ENCODE measurements at places on chromosomes 7 and 10.

GRCh38 chr7:79130715-79131114 lies 322.8 kb downstream of the MAGI2 start:
- DNase-seq: no peak

DNA sequence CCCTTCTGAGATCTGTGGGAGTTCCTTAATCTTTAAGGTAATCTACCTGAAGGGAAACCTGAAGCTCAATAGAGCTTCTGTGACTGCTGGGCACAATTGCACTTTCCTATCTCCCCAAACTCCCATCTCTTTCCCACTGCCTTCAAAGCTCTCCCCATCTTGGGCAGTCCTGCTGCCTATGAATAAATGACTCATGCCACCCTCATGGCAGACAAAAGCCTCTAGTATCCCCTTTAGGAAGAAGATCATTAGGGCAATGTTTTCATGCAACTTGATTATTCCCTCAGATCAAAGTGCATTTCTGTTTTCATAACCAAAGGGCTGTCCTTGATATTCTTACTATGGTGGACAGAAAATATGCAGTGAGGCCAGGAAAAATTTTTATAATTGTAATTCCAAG lies 704.9 kb upstream of the LRRN3 start:
- no peak for DNase-seq

DNA sequence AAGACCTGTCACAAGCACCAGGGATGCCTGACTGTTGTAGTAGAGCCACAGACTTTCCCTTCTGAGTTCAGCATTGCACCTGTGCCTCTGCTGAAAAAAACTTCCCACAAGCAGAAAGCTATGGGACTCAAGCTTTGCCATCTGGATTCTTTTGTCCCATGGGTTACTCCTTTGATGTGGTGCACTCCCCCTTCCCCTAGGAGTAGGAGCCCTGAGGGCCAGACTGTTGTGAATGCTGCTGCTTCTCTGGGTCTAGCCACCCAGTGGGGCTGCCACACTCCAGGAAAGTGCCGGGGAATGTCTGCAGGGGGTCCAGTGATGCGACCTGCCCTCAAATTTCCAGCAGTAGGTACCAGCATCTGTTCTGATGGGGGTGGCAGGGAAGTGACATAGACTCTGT lies 11.7 kb downstream of the CASP7 start:
- no peak for DNase-seq

DNA sequence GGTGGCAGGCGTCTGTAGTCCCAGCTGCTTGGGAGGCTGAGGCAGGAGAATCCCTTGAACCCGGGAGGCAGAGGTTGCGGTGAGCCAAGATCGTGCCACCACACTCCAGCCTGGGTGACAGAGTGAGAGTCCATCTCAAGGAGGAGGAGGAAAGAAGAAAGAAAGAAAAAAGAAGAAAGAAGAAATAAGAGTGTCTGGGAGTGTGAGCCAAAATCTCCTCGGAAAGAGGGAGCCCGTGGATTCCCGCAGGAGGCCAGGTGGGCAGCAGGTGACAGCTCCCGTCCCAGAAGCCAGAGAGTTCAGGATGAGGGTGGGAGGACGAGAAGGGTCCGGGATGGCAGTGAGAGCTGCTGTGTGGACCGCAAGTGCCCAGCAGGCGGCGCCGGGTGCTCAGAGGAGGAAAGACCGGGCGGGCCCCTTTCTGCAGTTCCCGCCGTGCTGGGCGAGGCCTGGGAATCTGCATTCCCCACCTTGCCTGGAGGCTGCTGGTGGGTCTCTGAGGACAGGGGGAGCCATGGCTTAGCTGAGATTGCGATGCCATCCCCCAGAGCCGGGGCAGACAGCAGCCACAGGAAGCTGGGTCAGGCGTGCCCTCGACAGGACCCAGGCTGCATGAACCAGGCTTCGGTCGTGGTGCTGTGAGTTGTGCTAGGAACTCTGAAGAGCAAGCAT lies 17.1 kb upstream of the AMZ1 start:
- peak; percentile 92 for DNase-seq

- no peak for DNase-seq
Observed at GRCh38 chr7:100897772-100898454, 2.2 kb upstream of the ACHE start.

DNA sequence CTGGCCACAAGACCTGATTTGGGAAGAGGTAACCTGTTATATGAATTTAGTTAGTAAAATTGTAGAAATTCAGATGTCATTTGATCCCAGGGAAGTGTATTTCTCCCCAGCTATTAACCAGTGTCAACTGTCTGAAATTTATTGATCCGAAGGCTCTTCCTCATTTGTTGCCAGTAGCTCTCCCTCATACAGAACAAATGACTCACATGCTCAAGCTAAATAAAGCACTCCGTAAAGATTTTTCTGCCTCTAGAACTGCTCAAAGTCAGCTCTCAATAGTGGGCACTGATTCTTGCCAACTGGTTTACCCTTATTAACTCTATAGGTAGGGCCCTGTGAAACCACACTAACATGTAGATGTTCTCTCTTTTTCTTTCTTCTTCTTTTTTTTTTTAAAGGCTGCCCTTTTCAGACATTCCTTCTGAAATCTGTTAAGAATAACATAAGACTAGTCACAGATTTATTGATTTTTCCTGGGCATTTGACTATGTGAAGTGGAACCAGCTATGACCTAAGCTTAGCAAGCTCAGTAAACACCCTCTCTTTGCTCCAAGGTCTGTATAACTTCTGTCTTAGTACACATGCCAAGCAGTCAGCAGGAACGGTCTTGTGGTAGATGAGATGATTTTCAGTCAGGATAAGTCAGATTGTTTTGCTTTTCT lies 21.8 kb downstream of the RPA3 start:
- DNase-seq: no peak

GRCh38 chr10:60099998-60100747 lies 193.8 kb upstream of the CCDC6 start:
- no peak for DNase-seq

DNA sequence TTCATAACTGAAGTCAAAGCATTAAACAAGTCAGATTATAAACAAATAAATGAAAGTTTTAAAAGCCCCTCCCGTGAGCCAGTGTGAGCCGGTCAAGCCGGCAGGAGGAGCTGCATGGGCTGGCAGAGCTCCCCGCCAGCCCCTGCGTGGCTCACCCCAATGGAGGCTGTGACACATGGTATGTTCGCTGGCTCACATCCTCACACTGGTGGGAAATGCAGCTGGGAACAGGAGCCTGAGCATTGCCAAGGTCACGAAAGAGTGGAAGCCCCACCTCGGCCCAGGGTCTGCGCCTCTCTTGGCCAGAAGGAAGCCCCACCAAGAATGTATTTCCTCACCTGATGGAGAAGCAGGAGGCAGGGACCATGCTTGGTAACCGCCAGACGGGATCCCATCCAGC lies 261.7 kb upstream of the TCERG1L start:
- DNase-seq: no peak

GRCh38 chr10:130400890-130401289 lies 264.7 kb downstream of the GLRX3 start:
- DNase-seq: no peak

DNA sequence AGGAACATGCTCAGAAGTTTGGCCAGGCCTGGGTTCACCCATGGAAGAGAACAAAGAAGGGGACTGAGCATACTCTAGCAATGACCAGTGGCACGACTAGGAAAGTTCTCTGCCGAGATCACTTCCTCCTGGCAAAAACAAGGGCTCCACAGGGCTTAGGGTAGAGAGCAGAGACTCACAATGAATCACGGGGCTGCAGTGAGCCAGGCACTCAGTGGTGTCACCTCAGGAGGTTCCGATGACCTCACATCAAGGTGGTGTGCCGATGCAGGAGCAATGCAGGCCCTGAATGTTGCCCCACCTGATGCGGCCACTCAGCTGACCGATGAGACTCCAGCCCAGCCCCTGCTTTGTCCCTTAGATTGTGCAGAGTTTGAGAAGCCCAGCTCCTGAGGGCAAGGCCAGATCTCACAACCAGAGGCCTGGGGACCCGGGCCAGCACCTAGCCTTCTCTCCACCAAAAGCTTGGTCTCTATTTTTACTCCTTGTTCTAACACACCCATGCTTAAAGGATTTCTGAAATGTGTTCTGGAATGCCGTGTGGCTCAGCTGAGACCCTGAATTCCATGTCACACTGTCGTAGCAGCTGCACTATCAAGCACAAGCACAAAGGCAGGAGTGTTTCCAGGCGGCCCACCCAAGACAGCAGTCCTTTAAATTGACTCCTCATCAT lies 60.9 kb downstream of the COBL start:
- DNase-seq: no peak

- DNase-seq: no peak
Observed at GRCh38 chr7:112692333-112692732, 97.9 kb downstream of the TMEM168 start.

GRCh38 chr10:72061491-72061890 lies 26.9 kb downstream of the SPOCK2 start:
- DNase-seq: no peak

GRCh38 chr7:25234336-25234735 lies 6.0 kb upstream of the NPVF start:
- DNase-seq: no peak

GRCh38 chr7:76428868-76429805 lies 4.4 kb downstream of the ZP3 start:
- peak; percentile 44 for DNase-seq

DNA sequence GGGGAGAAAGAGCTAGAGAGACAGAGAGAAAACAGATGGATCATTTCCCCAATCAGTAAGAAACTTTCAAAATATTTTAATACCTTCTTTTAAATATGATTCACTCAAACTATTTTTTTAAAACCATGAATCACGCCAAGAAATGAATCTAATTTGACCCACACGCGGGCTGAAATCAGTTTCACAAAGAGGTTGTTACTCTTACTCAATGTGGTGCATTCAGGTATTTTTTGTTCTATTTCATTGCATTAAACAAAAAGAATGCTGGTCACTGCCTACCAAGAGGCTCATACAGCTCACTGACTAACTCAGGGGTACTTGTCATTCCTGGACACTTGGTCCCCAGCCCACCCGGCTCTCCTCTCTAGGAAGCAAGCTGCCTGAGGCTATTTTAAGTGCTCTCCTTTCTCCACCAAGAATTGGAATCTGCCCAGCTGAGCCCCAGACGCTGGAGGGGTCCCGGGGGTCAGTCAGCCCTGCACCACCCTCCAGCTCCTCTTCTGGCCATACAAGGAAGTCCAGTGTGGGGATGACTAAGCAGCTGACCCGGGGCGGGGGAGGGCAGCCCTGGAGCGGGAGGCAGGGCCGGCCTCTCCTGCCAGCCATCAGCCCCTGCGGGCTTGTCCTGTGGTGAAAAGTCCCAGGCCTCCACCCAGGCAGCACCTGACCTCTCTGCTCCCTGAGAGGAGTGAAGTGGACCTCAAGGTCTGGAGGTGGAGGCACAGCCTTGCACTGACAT lies 21.7 kb upstream of the PFKP start:
- peak; percentile 88 for DNase-seq

- DNase-seq: no peak
Observed at GRCh38 chr10:118629211-118629610, 33.8 kb upstream of the PRLHR start.

DNA sequence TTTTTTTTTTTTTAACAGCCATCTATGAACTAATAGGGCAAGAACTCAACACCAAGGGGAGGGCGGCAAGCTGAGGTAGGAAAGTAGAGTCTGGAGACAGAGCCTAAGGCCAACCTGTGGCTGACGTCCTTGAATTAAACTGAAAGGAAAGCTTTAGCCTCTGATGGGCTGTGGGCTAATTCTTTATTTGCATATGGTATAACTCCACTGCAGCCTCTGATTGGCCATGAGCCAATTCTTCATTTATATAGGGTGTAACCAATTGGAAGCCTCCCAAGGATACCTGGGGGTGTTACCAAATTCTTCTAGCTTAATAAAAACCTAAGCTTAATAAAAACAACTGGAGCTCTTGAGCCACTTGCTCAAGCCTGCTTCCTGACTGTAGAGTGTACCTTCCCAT lies 10.3 kb downstream of the TYW1 start:
- DNase-seq: no peak

GRCh38 chr10:122154545-122155366 lies 116.3 kb upstream of the BTBD16 start:
- peak; percentile 85 for DNase-seq

DNA sequence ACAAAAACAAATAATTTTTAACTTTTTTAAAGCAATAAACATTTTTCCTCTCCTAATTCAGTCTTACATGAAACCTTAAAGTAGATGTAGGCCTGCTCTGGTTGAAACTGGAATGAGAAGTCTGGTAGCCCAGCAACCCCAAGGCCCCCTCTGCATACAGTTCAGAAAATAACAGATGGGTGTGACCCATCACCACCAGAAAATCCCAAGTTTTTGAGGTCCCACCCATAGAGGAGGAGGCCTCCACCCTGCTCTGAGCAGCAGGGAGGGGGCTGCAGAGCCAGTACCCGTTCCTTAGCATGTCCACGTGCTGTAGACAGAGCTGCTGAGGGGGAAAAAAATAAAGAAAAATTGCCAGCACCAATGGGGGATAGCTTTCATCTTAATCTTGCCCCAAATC lies 122.7 kb downstream of the WNT2 start:
- no peak for DNase-seq

DNA sequence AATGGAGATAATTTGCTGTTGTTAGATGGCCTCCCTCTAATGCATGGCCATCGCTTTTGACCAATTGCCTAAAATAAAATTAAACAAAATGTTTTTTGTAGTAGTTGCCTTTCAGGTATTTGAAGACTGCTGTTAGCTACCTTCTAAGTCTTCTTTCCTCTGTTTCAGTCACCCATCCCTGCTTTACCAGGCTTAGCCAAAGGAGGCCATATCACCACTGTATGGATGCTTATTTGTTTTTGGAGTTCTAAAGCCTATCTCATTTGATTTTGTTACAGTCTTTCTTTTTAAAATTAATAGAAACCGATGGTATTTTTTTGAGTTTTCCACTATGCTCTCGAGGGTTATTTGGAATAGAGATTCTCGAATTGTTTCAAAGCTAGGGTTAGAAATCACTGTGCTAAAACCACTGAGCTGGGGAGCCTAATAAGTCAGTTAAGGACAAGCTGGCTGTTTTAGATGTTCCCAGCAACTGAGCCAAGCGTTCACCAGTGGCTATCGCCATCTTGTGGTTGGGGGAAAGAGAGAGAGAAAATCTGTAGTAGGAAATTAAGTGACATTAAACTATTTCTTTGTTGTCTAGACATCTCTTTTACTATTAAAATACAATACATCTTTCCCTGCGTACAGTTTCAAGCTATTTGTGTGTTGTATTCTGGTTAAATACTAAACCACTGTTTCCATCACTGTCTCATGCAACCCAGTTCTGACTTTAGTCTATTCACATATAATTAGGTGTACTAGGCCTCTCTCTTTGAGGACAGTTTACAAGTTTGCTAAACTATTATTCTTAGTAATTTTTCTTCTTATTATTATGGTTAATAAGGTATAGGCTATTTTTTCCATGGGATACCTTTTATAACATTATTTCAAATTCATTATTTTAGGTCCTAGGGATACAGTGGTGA lies 52.2 kb downstream of the GPR158 start:
- DNase-seq: no peak

- no peak for DNase-seq
Observed at GRCh38 chr7:80781561-80781979, 137.3 kb downstream of the SEMA3C start.
